ENCODE measurements at places on chromosomes 12 and 14.

DNA sequence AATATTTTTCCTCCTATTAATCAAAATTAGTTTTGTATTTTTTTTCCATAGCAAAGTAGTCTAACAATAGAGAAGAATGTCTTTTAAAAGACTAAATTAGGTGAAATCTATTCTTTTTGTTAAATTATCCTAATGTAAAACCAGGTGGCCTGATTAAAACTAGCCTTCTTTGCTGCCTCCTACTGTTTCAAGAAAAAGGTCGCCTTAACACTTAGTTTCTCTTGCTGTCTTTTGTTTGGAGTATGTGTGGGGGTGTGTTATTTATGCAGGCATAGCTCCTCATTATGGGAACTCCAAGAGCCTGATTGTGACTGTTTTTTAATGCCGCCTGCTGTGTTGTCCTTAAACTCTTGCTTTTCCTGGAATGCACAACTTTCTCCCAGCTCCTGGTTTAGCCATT is 855.3 kb downstream of the DIO2 start:
- DNase-seq: no peak

- no peak for DNase-seq
Observed at GRCh38 chr12:97283297-97283696, 179.3 kb upstream of the RMST start.

DNA sequence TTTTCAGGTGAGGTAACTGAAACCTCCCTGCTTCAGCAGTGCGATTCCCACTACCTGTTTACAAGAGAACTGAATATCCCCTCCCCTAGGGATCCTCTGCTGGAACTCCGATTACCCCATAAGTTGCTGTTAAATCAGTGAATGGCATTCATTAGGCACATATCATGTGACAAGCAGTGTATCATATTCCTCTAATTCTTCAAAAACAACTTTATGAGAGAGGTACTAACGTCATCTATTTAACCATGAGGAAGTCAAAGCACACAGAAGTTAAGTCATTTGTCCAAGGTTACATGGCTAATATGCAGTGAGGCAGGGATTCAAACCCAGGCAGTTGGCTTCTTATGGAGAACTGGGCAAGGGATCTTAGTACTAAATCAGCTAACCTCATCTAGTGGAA is 43.9 kb upstream of the PCED1B start:
- DNase-seq: no peak

DNA sequence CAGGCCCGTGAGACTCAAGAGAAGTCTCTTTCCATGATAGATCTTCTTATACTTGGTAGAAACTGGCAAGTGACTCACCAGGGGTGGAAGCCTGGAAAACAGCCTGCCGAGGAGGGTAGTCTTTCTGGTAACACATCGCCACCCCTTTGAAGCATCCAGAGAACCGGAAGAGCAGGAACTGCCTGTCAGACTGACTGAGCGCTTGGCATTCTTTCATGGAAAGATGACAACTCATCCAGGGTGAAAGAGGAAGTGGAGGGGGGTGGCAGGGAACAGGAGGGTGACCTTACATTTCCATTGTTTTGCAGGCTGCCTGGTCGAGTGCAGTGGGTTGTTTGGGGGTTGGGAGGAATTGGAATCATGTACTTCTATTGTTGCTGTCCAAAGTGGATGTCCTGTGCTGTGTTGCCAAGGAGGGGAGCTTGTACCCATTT is 34.5 kb downstream of the PRKCH start:
- DNase-seq: no peak

GRCh38 chr12:116708826-116709756 is 28.8 kb downstream of the SPRING1 start:
- DNase-seq: no peak

- no peak for DNase-seq
Observed at GRCh38 chr12:67920413-67920812, 68.8 kb upstream of the IFNG-AS1 start.

- DNase-seq: no peak
Observed at GRCh38 chr12:3161861-3162260, 84.7 kb downstream of the TSPAN9 start.

GRCh38 chr14:93955850-93956481 is 20.4 kb downstream of the ASB2 start:
- DNase-seq: no peak

- no peak for DNase-seq
Observed at GRCh38 chr14:61322799-61323290, 1.5 kb downstream of the PRKCH start.

- no peak for DNase-seq
Observed at GRCh38 chr12:106984588-106985137, 2.3 kb downstream of the MTERF2 start.

GRCh38 chr12:113222730-113223531 is 1.7 kb downstream of the TPCN1 start:
- DNase-seq: no peak

DNA sequence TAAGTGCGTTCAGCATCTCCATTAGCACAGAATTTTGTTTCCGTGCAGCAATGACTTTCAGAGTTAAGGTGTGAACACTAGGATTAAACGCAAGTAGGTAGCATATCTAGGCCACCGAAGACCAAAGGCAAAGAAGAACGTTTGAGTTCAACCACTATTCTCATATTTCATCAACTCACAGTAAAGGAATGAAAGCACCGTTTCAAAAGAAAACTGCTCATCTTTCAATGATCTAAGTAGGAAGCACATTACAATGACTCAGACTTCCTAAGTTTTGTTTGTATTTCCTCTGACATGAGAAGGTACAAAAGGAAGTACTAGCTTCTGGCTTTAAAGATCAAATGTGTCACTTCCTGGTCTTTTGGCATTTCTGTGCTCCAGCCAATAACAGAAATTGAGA is 57.6 kb downstream of the ACADS start:
- DNase-seq: no peak

DNA sequence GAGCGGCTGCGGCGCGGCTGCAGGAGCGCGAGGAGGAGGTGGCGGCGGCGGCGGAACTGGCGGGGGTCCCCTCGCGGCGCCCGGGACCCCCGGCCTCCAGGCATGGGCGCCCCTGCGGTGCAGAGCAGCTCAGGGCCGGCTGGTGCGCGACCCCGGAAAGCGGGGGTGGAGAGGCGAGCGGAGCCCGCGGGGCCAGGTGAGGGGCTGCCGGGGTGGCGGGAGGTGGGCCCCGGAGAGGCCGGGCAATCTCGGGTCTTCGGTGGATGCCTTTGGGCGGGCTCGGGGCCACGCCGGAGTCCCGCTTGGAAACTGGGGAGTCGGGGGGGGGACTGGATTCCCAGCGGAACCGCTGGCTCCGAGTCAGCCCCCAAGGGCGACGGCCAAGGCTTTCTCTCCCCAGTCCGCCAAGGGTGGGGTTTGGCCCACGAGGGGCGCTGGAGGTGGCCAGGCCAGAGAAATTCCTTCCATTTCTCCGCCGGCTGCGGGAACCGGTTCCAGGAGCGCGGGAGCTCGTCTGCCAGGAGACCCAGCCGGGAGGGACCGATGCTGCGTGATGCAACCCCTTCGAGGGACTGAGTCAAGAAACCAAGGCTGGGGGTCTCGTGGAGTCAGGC is 13.9 kb upstream of the NR4A1 start:
- DNase-seq: no peak

DNA sequence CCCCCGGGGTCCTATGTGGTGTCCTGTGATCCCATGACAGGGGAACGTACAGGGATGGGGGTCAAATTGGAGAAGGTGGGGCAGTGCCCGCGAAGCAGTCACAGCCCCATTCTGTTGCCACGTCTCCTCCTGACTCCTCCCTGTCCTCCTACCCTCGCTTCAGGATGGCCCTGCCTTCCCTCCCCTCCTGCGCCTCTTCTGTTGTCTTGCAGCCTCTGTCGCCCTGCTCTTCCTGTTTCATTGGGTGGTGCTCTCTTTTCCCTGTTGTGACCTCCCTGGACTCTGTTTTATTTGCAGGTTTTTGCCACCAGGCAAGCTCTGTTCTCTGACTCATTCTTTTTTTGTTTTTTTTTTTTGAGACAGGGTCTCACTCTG is 18.7 kb downstream of the CABP1 start:
- no peak for DNase-seq

GRCh38 chr12:117143008-117143532 is 43.9 kb upstream of the TESC start:
- DNase-seq: no peak

DNA sequence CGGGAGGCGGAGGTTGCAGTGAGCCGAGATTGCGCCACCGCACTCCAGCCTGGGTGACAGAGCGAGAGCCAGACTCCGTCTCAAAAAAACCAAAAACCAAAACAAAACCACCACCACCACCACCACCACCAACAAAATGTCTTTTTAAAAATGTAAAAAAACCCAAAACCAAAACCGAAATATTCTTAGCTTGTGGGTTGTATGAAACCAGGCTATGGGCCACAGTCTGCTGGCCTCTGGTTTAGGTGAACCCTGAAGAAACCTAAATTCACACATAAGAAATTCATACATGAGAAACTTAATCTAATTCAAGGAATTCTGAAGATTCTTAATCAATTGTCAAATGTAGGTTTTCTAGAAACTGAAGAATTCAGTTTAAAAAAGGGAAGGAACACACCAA is 37.6 kb downstream of the INSM2 start:
- no peak for DNase-seq

- DNase-seq: no peak
Observed at GRCh38 chr12:130775953-130776856, 60.1 kb upstream of the RIMBP2 start.

- DNase-seq: no peak
Observed at GRCh38 chr12:94203796-94204195, 55.4 kb downstream of the PLXNC1 start.

DNA sequence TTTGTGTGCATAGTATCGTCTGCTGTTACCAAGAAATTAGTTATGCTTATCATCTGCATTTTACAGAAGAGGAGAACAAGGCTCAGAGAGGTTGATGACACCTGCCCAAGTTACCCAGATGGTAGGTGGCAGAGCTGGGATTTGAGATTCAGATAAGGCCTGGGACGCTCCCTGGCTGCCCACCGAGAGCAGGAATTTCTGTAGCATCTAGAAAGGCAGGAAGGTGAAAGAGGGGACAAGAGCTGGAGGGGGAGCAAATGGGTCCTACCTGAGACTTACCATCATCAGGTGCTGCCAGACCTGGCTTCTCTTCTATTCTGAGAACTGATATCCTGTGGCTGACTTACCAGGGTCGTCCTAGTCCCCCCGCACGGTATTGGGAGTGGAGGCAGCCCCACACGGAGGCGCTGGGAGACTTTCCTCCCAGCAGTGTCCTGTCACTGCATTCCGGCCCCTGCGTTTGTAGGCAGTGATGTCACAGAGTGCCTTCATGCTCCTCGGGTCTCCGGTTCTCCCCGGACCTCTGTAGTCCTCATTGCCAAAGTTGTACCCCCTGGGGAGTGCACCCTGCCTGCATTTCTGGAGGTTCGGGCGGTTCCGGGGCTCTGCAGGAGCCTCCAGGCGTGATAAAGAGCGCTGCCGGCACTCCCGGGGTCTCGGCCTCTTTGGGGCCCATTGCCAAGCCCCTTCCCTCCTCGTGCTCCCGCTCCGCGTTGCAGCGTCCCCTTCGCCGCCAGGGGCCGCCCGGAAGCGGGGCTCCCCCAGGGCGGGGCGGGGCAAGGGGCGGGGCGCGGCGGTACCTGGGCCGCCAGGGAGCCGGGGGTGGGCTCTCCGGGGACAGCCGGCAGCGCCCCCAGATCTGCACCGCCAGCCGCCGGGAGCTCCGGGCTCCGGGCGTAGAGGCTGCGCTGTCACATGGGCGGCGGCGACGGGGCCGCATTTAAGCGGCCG is at the start of gene CABP1:
CABP1 (plus strand) TSS at position 856 of the 951 bp plus-strand sequence; CDS start at position 916, 60 bp downstream.
- no peak for DNase-seq

DNA sequence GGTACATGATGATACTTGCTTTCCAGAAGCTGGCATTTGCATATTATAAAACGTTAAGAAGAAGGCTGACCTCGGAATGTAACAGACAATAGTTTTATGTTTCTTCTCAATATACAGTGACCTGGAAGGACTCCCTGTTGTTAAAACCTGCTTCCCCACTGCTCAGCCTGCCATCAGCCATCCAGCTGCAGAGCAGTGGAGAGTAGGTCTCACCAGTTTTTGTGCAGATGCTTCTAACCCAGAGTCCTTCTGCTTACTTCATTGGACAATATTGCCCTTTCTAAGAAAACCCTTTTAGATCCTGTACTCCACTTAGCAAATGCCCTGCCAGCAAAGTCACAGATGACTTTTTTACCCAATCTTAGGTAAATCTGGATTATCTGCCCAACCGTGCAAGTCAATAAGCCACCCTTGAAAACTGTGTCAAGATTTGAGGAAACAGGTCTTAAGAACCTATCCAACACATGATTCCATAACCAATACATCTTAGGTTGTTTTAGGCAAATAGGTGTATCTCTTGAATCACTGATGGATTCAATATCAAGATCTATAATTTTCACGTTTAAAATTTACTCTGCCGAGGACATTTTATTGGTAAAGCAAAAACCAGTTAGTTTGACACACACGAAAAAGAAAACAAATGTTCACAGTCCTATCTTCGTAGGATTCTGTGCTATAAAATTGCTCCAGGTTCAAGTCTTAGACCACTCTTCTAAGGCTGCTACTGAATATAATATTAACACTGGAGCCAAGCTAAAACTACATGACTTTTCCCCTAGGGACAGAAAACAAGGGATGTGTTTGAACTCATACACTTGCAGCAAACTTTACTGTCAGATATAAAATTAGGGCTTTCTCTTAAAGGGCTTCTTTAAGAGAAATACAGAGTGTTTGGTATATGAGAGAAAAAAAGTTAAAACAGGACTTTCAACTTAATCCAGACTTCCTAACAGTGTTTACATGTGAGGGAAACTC is 5.7 kb downstream of the PHLDA1 start:
- no peak for DNase-seq

DNA sequence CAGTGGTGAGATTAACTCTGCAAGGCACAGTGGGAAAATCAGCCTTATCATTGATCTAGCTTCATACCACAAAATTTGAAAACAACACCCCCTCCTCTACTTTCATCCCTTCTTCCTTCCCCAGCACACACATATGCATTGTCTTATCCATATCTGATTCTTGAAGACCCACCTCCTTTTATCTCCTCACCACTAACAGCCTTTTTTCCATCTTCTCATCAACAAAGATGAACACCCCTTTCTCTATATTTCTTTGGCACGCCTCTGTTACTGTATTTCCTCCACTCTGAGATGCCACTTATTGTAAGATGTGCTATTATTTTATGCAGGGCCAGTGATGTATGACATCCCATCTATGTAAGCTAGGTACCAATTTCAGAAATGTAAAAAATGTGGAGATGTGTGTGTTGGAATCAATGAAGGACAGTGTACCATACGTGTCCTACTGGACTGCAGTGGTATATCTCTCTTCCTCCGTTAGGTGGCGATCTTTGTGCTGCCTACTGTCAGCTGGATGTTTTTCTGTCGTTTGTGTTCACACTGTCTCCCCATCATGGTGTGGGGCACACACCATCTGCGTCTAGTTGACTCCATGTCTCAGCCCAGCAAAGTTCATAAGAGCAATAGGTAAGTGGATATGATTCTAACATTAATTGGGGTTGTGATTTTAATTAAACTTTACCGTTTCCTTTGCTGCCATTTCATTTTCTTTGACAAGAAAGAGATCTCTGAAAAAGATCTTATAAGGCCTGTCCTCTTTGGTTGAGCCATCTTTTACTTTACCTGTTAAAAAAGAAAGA is 24.0 kb downstream of the CCDC38 start:
- no peak for DNase-seq

- DNase-seq: no peak
Observed at GRCh38 chr14:92651758-92652406, 96.5 kb downstream of the LGMN start.

Data from SIG-M5 (cell line).